ENCODE measurements at places on chromosomes 16 and 17.

GRCh38 chr17:76248013-76248782, 7.9 kb upstream of the RNF157 start:
- H3K4me1 ChIP-seq, result peaks cover 16% of the 10 kb centered on the region
- H3K27me3 ChIP-seq, result no peaks in the 10 kb centered on the region
- H3K36me3 ChIP-seq, result no peaks in the 10 kb centered on the region
- H3K4me3 ChIP-seq, result no peak overlapping the region
- H3K27ac ChIP-seq, result no peak overlapping the region

DNA sequence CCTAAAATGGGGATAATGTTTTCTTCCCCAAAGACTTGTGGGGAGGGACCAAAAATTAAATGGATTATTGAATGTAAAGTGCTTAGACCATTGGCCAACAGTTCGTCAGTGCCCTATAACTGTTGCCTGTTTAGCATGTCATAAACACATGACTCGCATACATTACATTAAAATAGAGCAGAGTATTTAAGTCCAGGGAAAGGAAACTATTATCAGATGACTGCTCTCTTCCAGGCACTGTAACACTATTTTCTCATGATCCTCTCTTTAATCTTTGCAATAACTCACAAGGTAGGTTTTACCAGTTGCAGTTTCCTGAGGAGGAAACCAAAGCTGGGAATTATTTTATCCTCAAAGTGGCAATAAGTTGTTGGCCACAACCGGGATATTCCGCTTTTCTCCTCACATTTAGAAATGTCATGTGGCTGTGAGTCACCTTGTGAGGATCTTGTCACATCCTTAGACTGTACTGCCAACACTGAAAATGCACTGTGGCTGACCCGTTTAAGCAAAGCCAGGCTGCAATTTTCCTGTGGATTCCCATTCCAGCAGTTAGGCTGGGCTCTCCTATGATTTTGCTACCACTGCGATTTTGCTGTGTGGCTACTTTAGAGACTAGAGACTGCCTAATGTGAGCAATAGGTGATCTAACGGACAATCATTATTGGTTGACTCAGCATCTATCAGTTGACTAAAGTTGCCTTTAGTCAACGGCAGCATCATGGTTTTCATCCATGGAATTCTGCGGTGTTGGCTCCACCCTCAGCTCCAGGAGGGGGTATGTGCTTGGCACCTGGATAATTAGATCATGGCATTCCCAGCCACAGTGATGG, 58.3 kb upstream of the DHX40 start:
- H3K27ac ChIP-seq, result no peak overlapping the region
- no peaks in the 10 kb centered on the region for H3K36me3 ChIP-seq
- DNase-seq, result no peak
- no peak overlapping the region for H3K4me3 ChIP-seq
- no peaks in the 10 kb centered on the region for H3K27me3 ChIP-seq

DNA sequence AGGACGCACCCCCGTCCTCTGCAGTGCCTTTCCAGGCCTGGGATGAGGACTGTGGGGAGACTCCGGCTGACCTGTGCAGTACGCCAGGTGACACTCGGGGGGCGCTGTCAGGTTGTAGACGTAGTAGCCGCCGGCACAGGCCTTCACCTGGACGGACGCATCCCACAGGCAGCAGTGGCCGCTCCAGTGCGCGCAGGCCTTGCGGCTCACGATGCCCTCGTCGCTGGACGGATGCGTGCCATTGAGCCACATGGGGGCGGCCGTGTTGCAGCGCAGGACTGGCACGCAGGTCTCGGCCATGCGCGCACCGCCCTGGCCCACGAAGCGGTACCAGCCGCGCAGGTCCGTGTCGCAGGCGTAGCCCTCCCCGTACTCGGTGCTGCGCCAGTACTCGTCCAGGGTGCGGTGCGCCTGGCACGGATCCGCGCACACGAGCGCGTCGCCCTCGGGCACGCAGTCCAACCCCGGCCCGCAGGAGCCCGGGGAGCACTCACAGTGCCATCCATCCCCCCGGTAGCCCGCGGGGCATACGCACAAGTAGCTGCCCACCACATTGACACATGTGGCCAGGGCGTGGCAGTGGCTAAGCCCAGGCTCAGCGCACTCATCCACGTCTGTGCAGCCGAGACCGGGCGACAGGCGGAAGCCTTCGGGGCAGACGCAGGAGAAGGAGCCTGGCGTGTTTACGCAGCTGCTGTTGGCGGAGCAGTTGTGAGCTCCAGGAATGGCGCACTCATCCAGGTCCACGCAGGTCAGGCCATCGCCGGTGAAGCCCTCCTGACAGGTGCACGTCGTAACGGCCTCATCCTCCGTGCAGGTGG, 3.9 kb downstream of the UMOD start:
- H3K27ac ChIP-seq, result peak overlapping the region; percentile 76
- H3K4me3 ChIP-seq, result peak overlapping the region; percentile 42

- no peaks in the 10 kb centered on the region for H3K27me3 ChIP-seq
- DNase-seq, result no peak
- no peaks in the 10 kb centered on the region for H3K36me3 ChIP-seq
- H3K4me3 ChIP-seq, result no peak overlapping the region
These were observed 10.6 kb upstream of the RHBDF2 start for GRCh38 chr17:76511668-76512365.

DNA sequence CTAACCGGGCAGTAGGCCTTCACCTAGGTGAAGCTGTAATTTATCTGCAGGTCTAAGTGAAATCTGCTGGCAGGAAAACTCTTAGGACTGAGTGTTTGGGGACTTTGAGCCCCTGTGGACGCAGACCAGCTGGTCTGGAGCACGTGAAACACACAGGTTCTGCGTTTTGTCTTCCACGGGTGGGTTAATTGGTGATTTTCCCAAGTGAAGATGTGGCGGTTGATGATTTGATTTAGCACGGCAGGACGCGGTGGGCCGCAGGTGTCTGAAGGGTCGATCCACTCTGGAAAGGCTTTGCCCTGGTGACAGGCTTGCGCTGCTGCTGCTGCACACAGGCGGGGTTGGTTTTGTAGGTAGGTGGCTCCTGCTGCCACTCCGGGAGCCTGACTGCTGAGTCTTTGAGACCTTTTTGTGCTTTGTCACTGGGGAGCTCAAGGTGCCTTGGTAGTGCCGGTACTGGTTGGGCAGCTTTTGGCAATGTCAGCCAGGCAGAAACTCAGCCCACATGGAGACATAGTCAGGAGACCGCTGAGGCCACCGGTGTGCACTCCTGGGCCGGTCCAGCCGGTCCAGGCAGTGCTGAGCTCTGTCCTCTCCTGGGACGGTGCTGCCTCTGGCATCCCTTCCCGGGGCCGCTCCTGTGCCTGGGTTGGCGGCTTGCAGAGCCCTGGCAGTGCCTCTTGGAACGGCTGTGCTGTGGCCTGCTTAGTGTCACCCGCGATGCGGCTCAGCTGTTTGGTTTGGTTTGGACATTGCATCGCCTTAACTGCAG, 2.3 kb downstream of the BAIAP2 start:
- H3K36me3 ChIP-seq, result no peaks in the 10 kb centered on the region
- H3K27ac ChIP-seq, result peak overlapping the region; percentile 73

- no peak for DNase-seq
- H3K27me3 ChIP-seq, result no peaks in the 10 kb centered on the region
- no peak overlapping the region for H3K27ac ChIP-seq
- peaks cover 8% of the 10 kb centered on the region for H3K4me1 ChIP-seq
- H3K4me3 ChIP-seq, result no peak overlapping the region
These were observed 47.7 kb downstream of the CFDP1 start for GRCh38 chr16:75385507-75386152.

DNA sequence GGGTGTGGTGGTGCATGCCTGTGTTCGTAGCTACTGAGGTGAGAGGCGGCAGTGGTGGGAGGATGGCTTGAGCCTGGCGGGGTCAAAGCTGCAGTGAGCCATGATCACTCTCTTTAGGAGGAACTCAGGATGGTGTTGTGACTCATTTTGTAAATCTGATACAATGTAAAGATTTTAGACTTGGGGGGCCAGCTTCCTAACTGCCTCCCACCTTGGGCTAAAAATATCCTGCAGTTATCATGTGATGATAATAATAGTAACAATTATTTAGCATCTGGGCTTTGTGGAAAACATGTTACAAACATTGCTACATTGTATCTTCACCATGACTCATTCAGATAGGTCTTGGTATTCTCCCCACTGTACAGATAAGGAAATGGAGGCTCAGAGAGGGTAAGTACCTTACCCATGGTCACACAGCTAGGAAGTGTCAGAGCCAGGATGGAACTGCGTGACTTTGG, 7.4 kb downstream of the CTNS start:
- no peak overlapping the region for H3K4me3 ChIP-seq
- DNase-seq, result no peak
- peaks cover 6% of the 10 kb centered on the region for H3K4me1 ChIP-seq
- H3K27ac ChIP-seq, result no peak overlapping the region
- peaks cover 2% of the 10 kb centered on the region for H3K36me3 ChIP-seq
- H3K27me3 ChIP-seq, result no peaks in the 10 kb centered on the region

DNA sequence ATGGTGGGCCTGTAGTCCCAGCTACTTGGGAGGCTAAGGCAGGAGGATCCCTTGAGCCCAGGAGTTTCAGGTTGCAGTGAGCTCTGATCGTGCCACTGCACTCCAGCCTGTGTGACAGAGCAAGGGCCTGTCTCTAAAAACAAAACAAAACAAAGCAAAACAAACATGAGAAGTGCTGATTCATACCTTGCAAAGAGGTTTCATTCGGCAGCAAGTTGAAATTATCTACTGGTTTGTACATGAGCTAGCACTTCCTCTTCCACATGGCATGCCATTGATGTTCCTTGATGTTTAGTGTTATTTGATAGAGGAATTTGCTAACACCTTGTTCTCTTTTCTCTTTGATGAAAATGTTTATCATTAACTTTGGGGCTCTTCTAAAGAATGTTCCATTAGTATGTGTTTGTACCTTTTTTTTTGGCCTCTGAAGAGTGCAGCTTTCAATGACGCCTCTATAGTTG, 50.6 kb downstream of the SPECC1 start:
- no peaks in the 10 kb centered on the region for H3K4me1 ChIP-seq
- H3K27ac ChIP-seq, result no peak overlapping the region
- no peak overlapping the region for H3K4me3 ChIP-seq
- no peak for DNase-seq

GRCh38 chr17:17325228-17325627, 22.1 kb downstream of the NT5M start:
- H3K4me3 ChIP-seq, result no peak overlapping the region
- H3K36me3 ChIP-seq, result no peaks in the 10 kb centered on the region
- H3K27ac ChIP-seq, result no peak overlapping the region

DNA sequence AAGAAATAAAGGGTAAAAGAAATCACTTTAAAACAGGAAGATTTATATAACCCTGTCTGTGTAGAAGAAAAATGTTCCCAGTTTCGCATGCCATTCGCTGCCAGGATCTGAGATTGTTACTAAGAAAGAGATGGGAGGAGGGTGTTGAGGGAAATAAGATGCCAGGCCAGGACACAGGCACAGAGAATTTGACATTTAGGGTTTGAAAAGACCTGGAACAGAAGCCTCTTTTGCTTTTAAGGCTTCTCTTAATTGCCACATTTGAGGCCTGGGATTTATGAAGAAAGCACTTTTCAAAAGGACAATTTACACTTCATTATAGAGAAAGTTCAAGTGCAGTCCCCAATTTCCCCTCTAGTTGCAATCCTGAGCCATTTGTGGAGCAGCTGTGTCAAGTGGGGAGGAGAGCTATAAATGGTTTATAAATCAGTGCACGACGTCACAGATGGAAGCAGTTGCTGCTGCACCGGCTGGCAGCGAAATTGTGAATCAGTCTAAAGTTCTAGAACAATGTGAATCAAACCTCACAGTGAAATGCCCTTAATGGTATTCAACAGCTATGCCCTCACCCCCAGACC, 26.5 kb upstream of the C16orf87 start:
- DNase-seq, result peak; percentile 80
- H3K36me3 ChIP-seq, result no peaks in the 10 kb centered on the region
- no peak overlapping the region for H3K4me3 ChIP-seq
- H3K4me1 ChIP-seq, result peaks cover 3% of the 10 kb centered on the region
- H3K27ac ChIP-seq, result no peak overlapping the region

GRCh38 chr17:46764709-46765401, 53.6 kb downstream of the WNT3 start:
- H3K27ac ChIP-seq, result no peak overlapping the region
- H3K4me1 ChIP-seq, result no peaks in the 10 kb centered on the region
- no peaks in the 10 kb centered on the region for H3K36me3 ChIP-seq
- no peak for DNase-seq
- H3K27me3 ChIP-seq, result no peaks in the 10 kb centered on the region

GRCh38 chr17:4733073-4733531, 1.9 kb downstream of the MED11 start:
- peaks cover 7% of the 10 kb centered on the region for H3K36me3 ChIP-seq
- H3K4me1 ChIP-seq, result peaks cover 3% of the 10 kb centered on the region
- H3K27ac ChIP-seq, result no peak overlapping the region
- H3K27me3 ChIP-seq, result peaks cover under 1% of the 10 kb centered on the region
- H3K4me3 ChIP-seq, result no peak overlapping the region
